Anterior cingulate cortex (tissue), 58 donors: ENCODE measurements at places on chromosomes 3 and 15.

GRCh38 chr15:63582718-63583426 is 14.3 kb upstream of the FBXL22 start:
- no peak for DNase-seq

DNA sequence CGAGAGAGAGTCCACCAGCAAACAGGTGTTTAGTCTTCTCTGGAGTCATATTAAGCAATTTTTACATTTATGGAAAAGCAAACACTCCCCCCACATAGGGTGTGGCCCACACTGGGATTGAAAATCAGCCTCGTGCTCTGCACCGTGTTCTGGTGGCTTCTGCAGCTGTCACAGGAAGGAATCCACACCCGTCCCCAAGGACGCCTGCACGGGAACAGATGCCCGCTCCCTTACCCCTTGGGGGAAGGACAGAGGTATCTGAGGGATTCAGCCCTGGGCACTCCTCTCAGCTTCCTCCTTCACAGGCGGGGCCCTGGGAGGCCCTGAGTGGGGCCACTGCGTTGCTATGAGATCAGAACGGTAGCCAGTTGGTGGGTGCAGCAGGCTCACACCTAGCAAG is 27.8 kb downstream of the LIPC start:
- no peak for DNase-seq

DNA sequence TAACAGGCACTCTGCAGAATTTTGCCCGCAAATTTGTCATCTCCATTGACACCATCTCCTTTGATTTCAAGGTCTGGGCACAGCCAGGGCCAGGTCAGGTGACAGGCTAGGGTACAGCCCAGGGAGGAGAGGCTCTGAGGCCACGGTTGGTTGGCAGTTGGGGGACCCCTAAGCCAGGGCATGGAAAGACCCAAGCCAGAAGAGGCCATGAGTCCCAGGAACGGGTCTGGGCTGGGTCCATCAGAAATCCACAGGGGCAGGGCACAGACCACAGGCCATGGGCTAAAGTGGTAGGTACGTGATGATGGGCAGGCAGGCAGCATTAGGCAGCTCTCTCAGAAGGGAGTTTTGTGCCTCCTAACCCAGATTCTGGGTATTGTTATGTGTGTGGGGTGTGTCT is 45.8 kb downstream of the SEMA3G start:
- DNase-seq: no peak

GRCh38 chr3:170323331-170323730 is 34.2 kb upstream of the SKIL start:
- no peak for DNase-seq
